Kidney (tissue), 22 donors: ENCODE measurements at places on chromosomes 1 and 21. TPM values are rescaled to one million over a fixed set of nuclear protein-coding genes. Genes with fewer than 3 reads are reported as not detected.

Gene LCE1C
- total RNA-seq = not detected

Gene CFAP74
- total RNA-seq = not detected

Gene GSTM5
- total RNA-seq = 4.2 TPM

Gene CDK18
- total RNA-seq = 25.7 TPM

Gene CLDN17
- total RNA-seq = not detected

Gene GIPC2
- 10.7 TPM for total RNA-seq

Gene APH1A
- 147 TPM for total RNA-seq
